ENCODE measurements at places on chromosomes 3 and 15.

- DNase-seq, result no peak
Observed at GRCh38 chr3:52393131-52393807, 51.6 kb downstream of the SEMA3G start.

DNA sequence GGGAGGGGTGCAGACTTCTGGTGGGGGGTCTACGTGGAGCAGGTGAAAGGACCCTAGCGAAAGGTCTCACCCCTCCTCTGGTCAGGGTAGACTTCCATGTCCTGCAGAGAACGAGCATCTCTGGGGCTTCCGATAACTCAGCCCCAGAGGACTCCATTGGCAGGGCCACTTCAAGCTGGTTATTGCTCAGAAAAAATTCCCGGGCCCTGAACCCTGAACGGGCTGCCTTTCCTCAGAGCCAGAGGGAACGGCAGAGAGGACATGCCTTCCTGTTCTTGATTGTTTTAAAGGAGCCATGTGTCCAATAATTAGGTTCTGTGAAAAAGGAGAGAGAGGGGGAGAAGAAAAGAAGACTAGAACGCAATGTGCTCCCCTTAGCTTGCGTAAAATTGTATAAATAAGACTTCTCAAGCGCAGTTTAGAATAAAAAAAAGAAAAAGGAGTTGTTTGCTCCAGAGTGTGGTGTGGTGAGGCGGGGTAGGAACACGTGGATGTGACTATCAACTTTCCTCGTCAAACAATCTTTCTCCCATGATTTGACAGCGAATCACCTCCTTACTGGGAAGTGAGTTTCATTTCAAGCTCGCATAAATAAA lies 193.4 kb upstream of the UBE2E1 start:
- DNase-seq, result no peak

DNA sequence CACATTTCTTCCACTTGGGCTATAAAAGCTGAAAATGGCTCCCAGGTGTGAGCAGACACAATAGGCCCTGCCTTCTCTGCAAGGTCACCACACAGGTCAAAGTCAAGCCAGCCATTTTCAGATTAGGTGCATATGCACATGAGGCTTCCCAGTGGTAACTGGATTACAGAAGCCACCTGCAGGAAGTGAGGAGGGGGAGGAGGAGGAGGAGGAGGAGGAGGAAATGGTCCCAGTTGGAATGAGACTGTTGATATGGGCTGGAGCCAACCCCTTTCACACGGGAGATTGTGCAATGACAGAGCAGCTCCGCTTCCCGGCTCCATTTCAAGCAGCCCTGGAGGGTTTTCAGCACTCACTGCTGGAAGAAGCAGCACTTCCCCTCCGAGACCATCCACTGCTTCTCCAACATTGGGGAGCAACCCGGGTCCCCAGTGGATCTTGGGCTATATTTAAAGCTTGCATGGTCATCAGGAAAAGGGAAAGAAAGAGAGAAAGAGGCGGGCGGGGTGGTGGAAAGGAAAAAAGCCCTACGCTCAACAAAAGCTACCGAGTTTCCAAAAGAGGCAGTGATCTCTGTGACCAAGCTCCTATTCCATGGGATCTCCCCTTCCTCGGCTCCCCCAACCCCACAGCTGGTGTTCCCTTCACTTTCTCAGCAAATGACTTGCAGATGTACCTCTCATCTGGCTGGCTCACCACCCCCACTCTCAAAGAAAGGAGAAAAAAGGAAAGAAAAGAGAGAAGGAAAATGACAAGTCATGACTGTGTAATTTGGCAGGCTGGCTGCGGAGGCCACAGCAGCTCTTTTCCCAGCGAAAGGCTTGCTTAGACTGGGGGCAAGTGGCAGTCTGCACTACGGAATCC lies 58.3 kb downstream of the LRIG1 start:
- peak; percentile 73 for DNase-seq

- no peak for DNase-seq
Observed at GRCh38 chr3:133868186-133868585, 27.5 kb downstream of the RAB6B start.

GRCh38 chr15:68228971-68229385 lies 550 bp downstream of the CLN6 start:
- no peak for DNase-seq

GRCh38 chr3:45870099-45870498 lies 16.2 kb upstream of the CCR9 start:
- DNase-seq, result no peak

GRCh38 chr3:172076212-172076611 lies 36.8 kb downstream of the FNDC3B start:
- DNase-seq, result no peak

DNA sequence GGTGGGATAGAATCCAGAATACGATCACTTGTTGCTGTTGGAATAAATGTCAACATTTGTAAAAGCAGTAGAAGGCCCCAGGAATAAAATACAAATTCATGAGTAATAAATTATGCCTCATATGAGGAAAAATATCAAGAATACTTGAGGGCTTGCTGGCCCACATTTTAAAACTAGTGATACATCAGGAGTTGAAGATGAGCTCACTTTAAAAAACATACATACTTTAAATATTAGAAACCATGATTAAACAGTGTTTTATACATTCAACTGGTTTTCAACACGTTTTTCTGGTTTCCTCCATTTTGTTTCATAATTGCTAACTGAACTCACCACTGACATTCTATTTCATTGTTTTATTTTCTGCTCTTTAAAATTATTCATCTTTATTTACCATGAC lies 141.4 kb downstream of the TFG start:
- no peak for DNase-seq

- DNase-seq, result no peak
Observed at GRCh38 chr3:24850245-24850644, 355.6 kb upstream of the THRB start.

- DNase-seq, result no peak
Observed at GRCh38 chr3:135641761-135642160, 323.8 kb upstream of the PPP2R3A start.

- no peak for DNase-seq
Observed at GRCh38 chr15:40943764-40944365, 9.4 kb upstream of the CHAC1 start.

DNA sequence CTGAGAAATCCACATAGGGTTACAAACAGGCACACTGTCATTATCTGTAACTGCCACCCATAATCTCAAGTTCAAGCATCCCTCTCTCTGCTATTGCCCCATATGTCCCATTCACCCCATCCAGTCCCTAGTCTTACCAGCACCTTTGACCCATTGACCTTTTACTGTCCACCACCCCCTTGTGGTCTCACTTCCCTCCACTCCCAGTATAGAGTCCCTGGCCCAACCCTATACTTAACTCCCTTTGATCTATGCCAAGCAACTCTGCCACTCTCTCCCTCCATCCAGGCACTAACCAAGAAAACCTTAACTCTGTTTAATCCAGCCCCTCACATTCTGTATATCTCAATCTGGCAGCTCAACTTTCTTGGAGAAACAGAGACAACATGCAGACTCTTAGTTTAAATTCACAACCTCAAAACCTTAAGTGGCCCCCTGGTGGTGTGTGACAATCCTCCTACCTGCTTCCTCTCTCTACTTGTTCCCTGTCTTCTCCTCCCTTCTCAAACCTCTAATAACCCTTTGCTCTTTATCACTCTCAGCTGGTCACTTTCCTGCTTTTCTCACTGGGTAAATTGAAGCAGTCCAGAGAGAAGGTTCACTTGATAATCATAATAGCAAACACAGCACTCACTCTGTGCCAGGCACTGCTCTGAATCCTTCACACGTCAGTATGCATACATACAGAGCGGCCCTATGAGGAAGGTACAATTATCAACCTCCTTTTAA lies 162.7 kb downstream of the STT3B start:
- DNase-seq, result no peak

GRCh38 chr15:101445562-101446517 lies 43.7 kb downstream of the PCSK6 start:
- DNase-seq, result no peak

DNA sequence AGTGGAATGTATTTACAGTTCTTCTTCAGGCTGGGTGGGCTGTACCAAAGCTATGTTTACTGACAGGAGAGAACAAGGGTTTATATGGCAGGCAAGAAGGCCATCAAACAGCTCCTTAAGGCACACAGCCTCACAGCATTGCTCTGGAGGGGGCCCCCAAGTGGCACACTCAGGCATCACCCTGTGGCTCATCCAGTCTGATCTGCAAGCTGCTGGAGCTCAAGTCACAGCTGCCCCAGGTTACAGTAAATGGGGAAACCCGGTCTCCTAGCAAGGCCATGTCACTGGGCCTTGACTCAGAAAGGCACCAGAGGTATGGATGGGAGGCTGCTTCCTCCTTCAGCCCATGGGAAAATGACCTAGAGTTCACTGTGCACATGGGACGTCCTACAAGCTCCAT lies 67.5 kb downstream of the TFG start:
- DNase-seq, result no peak

DNA sequence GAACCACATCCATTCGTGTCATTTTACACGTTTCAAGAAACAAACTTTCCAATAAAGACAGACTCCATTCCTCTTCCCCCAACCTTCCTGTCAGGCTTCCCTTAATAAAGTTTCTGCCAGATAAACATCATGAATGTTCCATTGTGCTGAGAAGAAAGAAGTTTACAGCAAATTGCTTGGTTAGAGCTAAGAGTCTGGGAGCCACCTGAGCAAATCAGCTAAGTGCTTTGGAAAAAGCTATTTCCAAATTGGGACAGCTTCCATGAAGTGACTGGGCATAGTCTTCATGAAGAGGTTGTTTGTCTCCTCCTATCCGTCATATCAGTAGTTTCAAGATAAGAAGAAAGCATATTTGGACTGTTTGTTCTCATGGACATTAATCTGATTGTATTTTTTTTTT lies 77.0 kb downstream of the MAGI1 start:
- DNase-seq, result no peak

DNA sequence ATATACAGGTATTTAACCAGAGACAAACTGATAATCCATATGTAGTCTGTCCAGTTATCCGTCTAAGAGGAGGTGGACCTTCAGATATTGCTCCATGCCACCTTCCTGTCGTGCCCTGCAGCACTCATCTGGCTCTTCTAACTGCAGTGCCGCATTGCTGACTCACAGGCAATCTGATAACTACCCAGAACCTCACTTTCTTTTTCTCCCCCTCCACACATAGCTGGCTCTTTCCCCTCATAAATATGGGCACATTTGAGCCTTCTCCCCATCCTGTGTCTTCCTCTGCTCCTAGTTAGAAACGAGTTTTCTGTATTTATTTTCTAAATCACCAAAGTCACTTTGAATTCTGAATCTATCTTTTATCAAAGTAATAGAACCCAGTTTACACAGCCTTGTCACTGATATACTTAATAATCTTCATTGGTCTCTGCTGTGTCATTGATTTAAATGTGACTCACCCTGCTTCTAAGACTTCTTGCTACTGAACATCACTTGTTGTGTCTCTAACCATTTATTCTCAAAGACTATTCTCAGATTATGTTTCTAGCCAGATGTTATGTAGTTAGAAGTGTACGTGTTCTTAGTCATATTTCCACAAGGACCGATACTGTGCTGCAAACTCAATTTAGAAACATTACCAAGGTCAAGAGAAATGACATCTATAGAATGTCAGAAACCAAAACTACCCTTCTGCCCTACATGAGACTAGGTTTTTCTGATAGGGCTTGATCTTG lies 17.4 kb upstream of the KCNMB2 start:
- DNase-seq, result no peak

- no peak for DNase-seq
Observed at GRCh38 chr3:130835483-130835882, 58.4 kb upstream of the ATP2C1 start.

DNA sequence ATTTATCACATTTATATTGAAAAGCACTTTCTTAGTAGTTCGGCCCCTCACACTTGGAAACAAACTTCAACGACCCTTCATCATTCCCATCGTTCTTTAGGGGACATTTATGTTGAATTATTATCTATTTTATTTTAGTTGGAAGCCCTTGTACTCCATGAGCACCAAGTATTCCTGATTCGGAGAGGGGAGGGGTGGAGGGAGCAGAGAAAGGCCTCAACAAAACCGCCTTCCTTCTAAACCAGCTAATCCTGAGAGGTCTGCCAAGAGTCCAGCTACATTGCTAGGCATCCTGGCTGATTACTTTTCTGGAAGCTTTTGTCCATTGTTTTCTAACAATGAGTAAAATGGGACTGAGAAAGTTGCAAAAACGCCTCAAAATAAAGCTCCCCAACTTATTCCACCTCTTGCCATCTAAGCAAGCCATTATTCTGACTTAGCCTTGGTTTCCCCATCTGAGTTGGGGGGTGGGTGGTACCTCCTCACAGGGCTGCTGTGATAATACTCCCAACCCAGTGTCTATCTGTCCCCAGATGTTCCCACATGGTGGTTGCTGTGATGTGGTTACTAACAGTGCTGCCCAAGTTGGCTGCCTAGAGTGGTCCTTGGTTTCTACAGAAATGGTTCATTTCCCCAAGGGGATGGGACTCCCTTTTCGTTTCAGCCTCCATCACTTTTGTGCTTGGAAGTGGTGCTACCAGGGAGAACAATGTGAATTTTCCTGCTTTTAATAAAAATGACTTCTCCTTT lies 1.2 kb upstream of the TMEM158 start:
- DNase-seq, result no peak

- DNase-seq, result no peak
Observed at GRCh38 chr15:91153954-91154353, 53.9 kb downstream of the SV2B start.

DNA sequence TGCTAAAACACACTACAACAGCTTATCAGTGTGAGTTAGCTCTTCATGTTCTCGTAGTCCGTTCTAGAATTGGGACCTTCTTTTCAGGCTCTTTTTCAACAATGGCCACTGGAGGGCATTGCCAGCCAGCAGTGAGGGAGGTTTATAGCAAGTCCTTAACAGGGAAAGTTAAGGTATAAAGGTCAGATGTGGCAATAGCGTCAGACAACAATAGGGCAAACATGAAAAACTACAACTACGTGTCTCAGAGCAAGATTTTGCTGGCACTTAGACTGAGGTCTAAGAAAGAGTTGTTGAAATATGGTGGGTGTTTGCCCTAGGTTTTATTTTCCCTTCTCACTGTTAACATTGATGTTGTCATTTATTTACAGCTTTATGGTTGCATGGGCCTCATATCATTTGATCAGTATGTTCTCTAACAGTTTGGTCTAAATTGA lies 161.4 kb downstream of the GMNC start:
- DNase-seq, result peak; percentile 5

Measured in fibroblast of skin of left quadriceps (primary cell).